GF-D8 (cell line): ENCODE measurements at places on chromosomes 2 and 18.

DNA sequence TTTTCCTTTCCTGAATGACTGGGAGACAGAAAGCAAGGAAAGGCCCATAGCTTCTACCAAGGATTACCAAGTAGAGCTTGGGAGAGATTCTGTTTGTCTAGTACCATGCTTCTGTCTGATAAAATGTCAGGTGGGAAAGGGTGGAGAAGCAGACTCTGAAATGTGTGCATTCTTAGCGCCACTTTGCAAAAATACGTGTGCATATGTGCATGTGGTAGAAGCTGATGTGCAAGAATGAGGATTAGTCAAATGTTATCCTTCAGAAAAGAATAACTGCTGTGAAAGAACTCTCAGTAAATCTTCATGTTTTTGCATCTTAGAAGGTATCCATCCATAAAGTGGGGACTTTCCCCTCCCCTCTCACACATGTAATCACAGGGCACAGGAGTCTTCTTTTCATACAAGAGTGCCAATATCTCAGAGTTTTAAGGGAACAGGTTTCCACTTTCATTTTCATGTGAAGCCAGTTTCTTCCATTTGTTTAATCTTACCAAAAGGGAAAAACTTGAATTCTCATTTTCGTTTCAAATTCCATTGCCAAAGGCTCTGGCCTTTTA, 15.4 kb upstream of the DGKD start:
- no peak for DNase-seq

GRCh38 chr2:119760237-119760955, 674 bp downstream of the PTPN4 start:
- no peak for DNase-seq

GRCh38 chr2:17058772-17059402, 393.3 kb upstream of the CYRIA start:
- DNase-seq: no peak

DNA sequence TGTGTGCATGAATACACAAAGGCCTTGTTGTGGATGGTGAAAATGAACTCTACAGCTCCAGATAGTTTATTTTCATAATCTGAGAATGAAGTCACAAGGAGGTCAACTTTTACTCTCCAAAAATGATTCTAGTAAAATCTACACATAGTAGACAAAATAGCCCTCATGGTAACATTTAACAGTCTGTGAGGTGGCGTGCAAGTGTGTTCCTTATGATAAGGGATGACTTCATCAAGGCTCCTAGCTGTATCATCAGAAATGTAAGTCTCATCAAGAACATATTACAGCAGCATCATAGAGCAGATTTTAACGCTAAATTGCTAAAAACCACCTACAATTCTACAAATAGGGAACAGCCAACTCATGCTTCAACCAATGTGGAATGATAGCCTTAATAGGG, 72.3 kb upstream of the RIOK3 start:
- no peak for DNase-seq

- DNase-seq: no peak
Observed at GRCh38 chr18:57311472-57311871, 40.9 kb upstream of the ST8SIA3 start.

DNA sequence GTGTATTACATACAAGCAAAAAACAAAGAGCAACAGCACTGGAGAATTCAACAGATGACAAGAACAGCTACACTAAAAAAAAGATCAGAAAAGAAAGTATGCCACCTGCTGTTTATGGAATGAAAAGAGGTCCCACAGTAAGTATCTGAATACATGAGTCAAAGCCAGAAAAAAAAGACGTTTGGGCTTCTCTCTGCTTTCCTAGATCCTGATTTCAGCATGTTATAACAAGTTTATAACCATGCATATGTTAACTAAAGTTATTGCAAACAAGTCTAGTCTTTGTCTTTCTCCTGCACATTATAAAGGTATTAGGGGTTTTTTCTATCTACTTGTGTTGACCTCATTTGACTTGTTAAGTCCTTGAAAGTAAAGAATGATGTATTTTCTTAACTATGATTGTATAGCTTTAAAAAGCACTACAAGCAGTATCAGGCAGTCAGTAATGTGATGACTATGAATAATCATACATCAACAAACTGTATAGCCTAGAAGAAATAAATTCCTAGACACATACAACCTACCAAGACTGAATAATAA, 108.5 kb upstream of the COL5A2 start:
- DNase-seq: peak; percentile 8

DNA sequence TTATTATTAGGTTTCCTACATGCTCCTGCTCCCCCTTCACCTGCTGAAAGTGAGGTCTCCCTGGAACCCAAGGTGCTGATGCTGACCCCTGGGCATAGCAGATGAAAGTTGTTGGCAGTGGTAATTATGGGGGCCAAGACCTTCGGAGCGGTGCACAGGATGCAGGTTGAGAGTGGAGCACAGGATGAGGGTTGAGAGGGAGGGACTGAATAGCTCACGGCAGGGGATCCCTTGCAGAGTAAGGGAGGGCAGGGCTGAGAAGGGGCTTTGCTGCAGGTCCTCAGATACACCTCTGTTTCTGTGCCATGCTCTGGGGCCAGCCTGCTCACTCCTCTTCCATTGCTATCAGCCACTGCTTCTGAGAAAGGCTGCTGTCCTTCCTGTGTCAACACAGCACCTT, 163.3 kb downstream of the FHOD3 start:
- no peak for DNase-seq

GRCh38 chr18:61833978-61834377, 58.8 kb downstream of the RNF152 start:
- DNase-seq: no peak

GRCh38 chr18:43571078-43571689, 293.9 kb upstream of the SYT4 start:
- DNase-seq: no peak

DNA sequence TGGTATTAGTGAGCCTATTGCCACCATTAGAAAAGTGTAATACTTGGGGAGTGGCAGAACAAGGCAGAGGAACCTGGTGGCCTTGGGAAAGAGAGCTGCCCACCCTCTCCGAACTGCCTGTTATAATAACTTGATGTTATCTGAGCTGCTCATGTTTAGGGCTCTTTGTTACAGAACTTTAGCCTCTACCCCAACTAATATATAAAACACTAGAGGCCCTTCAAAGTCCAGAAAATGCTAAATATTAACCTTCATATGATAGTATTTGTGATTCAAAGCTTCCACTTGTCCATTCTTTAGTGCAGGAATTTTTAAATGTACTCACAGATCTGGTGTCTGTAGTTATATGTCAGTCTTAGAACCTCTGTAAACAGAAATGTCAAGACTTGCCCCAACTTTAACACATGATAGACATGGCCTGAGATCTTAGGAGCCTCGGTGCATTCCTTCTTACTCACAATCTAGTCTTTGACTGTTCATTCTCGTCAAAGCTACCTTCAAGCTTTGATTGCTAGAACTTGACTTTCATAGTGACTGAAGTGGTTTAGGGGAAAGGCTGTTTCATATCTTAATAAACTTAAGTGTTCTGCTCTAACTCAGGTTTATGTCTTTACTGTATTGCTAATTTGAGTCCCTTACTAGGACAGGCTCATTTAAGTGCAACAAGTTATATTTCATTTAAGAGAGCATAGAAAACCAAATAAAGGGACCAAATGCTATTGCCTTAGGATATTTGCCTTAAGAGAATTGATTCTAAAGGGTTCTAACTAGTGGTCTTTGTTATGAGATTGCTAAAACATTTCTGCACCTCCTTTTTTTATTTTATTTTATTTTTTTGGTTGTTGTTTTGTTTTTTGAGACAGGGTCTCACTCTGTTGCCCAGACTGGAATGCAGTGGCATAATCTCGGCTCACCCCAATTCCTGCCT, 41.6 kb downstream of the DDX1 start:
- DNase-seq: no peak

GRCh38 chr2:135164431-135164830, 112.3 kb downstream of the RAB3GAP1 start:
- DNase-seq: no peak
